Fibroblast of skin of left biceps (primary cell): ENCODE measurements at places on chromosomes 1 and 21.

DNA sequence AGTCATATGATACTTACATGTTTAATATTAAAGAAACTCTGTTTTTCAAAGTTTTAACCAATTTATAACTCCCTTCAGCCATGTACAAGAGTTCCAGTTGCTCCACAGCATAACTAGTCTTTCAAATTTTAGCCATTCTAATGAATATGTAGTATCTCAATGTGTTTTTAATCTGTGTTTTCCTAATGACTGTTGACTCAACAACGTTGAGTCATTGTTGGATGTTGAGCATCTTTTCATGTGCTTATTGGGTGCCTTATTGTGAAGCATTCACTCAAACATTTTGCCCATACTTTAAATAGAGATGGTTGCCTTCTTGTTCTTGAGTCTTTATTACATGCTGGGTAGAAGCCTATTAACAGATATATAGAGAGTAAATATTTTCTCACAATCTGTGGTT lies 240.2 kb upstream of the LYPLAL1 start:
- no peak for DNase-seq

DNA sequence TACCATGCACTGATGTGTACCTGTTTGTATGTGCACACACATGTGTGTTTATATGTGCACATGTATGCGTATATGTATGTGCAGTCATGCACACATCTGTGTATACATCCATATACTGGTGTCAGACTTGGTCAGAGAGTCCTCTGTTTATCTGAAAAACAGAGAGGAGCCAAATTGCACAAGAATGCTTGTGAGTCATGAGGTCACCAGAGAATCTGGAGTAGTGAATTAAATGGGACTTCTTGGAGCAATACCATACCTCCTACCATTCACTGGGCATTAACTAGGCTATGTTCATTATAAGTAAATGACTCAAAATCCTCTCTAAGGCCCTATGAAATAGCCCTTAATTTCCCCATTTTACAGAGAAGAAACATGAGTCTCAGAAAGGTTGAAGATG lies 272.1 kb upstream of the C1orf87 start:
- no peak for DNase-seq

GRCh38 chr1:88324899-88325298 lies 359.2 kb upstream of the PKN2 start:
- DNase-seq = no peak

- no peak for DNase-seq
These were observed 101.8 kb upstream of the ARTN start for GRCh38 chr1:43831851-43832250.

GRCh38 chr1:166839600-166840308 lies 479 bp downstream of the POGK start:
- peak; percentile 1 for DNase-seq
